ENCODE measurements at places on chromosomes 1 and 21. TPM values are rescaled to one million over a fixed set of nuclear protein-coding genes. Genes with fewer than 3 reads are reported as not detected.

OR2T29 gene
- not detected for total RNA-seq

PADI3 gene
- total RNA-seq = 0.86 TPM

LCE1E gene
- not detected for total RNA-seq

PTPRF gene
- 104 TPM for total RNA-seq

PLA2G2D gene
- total RNA-seq = not detected
